Neural crest cell (in vitro differentiated cells): ENCODE measurements at places on chromosomes 5 and 9. TPM values are rescaled to one million over a fixed set of nuclear protein-coding genes. Genes with fewer than 3 reads are reported as not detected.

- H3K27me3 ChIP-seq = no peaks in the 10 kb centered on the region
- H3K4me1 ChIP-seq = peaks cover 15% of the 10 kb centered on the region
- H3K27ac ChIP-seq = no peak overlapping the region
- peaks cover 3% of the 10 kb centered on the region for H3K36me3 ChIP-seq
These were observed 249.7 kb downstream of the ARHGAP26 start for GRCh38 chr5:143019614-143020515.

The HAPLN1 gene
- 0.75 and 1.4 TPM in 2 replicates for total RNA-seq

The ANP32B gene
- total RNA-seq = 220 and 235 TPM in 2 replicates

DNA sequence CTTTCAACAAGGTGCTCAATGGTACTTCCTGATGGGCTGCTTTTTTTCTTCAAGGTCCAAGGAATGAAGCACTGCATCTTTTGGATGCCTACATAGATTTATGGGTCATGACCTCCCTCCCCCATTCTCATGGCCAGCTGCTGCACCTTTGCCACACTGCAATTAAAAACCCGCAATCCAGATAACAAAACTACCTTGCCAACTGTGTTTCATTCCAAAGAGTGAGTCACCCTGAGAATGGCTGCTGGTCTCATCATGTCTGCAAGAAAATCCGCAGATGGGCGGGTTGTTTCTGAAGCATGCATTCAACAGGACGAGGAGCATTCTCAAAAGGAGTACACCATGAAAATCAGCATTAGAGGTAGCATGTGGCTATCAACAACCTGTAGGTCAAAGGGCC, 139.8 kb downstream of the ELAVL2 start:
- DNase-seq = no peak
- no peak overlapping the region for H3K27ac ChIP-seq
- H3K27me3 ChIP-seq = peaks cover 3% of the 10 kb centered on the region
- H3K4me1 ChIP-seq = peaks cover 27% of the 10 kb centered on the region
- H3K4me3 ChIP-seq = no peak overlapping the region
- peaks cover 2% of the 10 kb centered on the region for H3K36me3 ChIP-seq

GRCh38 chr9:79535534-79535933, 36.2 kb upstream of the TLE4 start:
- DNase-seq = no peak
- H3K4me3 ChIP-seq = no peak overlapping the region
- H3K4me1 ChIP-seq = no peaks in the 10 kb centered on the region
- H3K36me3 ChIP-seq = no peaks in the 10 kb centered on the region

- no peak overlapping the region for H3K4me3 ChIP-seq
- H3K27ac ChIP-seq = peak overlapping the region; percentile 47
- H3K36me3 ChIP-seq = peaks cover 2% of the 10 kb centered on the region
- DNase-seq = no peak
These were observed 13.4 kb upstream of the SMIM32 start for GRCh38 chr5:136206361-136206760.

The CCL27 gene
- total RNA-seq = 0.86 TPM in 1 of 2 replicates, not detected in the other

- H3K27me3 ChIP-seq = no peaks in the 10 kb centered on the region
- peaks cover 34% of the 10 kb centered on the region for H3K4me1 ChIP-seq
These were observed at the start of gene NDST1 for GRCh38 chr5:150507474-150508276. TSS of gene NDST1 (plus strand) at chr5:150508131. CDS start at chr5:150521255, 13,124 bp downstream.

DNA sequence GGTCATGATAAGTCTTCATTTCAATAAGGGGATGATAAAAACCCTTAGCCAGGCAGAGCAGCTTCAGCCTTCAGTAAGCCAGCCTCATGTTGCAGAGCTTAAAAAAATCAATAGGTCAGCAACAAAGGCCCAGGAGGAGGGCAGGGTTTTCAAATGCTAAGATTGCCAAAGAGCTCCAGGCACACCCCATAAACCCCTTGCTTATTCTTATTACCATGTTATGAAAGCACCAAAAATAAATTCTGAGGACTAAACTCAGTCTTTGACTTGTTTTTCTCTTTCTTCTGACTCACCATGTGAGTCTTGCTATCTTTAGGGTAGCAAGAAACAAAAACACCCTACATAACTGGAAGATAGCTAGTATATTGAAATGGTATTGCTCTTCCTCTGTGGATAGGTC, 317.1 kb downstream of the KCTD16 start:
- H3K27me3 ChIP-seq = no peaks in the 10 kb centered on the region
- peaks cover 3% of the 10 kb centered on the region for H3K36me3 ChIP-seq
- no peak overlapping the region for H3K27ac ChIP-seq

The SYK gene
- total RNA-seq = 0.98 and 1.4 TPM in 2 replicates

The C9orf50 gene
- total RNA-seq = 0.26 and 0.27 TPM in 2 replicates

GRCh38 chr5:68285851-68286611, 70.5 kb downstream of the PIK3R1 start:
- H3K27me3 ChIP-seq = no peaks in the 10 kb centered on the region
- H3K27ac ChIP-seq = no peak overlapping the region
- H3K4me1 ChIP-seq = peaks cover 55% of the 10 kb centered on the region
- H3K36me3 ChIP-seq = peaks cover 1% of the 10 kb centered on the region

The CLTB gene
- 31.6 and 36.0 TPM in 2 replicates for total RNA-seq

DNA sequence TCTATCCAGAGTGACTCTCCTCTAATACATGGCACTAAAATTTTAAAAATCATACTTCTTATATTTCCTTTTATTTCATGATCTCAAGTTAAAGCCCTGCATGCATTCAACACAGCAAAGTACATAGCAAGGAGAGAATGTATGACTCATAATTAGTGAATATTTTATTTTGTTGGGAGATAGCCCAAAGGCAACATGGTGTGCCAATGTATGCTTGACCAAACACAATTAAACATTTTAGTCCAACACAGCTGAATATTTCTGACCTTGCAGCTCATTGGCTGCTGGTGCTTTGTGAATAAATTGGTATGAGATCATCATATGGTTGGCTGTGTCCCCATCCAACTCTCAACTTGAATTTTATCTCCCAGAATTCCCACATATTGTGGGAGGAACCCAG, 103.5 kb downstream of the NPR3 start:
- H3K36me3 ChIP-seq = peaks cover 2% of the 10 kb centered on the region
- no peaks in the 10 kb centered on the region for H3K4me1 ChIP-seq
- DNase-seq = no peak
- no peak overlapping the region for H3K4me3 ChIP-seq
- H3K27me3 ChIP-seq = no peaks in the 10 kb centered on the region

DNA sequence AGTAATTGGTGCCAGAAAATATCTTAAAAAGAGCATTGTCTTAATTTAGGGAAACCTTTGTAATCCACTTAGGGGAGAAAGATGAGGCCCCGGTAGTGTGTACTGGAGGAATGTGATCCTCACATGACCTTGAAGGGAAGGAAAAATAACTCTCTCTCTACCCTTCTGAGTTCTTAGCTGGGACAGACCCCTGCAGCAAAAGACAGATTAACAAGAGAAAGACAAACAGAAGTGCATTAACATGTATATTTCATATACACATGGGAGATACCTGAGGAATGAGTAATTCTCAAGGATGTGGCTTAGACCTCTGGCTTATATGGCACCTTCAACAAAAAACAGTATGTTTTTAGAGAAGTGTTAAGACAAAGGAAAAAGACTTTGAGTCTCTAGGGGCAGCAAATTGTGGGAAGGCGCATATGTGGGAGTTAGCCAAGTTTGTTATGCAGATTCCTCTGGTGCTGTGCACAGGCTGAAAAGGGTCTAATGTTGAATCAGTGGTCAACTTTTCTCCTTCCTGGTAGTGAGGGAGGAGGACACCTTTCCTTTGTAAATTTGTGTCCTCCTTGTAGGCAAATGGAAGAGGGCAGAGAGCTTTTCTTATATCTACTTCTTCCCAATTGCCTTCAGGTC, 138.8 kb downstream of the LRRC70 start:
- H3K27ac ChIP-seq = no peak overlapping the region
- H3K4me1 ChIP-seq = peaks cover 31% of the 10 kb centered on the region
- H3K27me3 ChIP-seq = no peaks in the 10 kb centered on the region
- DNase-seq = no peak

DNA sequence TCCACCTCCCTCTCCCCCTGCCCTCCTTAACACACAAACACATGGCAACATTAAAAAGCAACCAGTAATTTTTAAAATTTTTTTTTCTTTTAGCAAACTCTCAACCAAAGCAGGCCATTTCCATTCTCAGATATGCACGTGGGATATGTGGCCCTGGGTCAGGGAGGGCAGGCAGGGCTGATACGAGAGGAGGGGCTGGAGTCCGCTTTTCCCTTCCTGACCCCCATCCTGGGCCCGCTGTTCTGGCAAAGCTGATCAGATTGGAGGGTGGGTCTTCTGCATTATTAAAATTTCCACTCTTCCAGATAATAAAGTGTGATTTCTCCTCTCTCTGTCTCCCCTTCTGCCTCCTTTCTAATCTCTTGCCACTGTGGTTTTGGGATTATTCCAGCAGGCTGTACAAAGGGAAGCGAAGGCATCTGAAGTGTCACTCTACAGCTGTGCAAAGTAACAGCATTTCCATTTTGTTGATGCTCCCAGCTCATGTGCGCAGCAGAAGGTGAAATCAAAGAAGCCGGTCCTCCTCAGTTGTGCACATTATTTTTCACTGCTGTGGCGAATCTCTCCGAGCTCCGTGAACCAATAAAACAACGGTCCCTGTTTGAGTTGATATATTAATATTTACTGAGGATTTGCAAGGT, 12.0 kb downstream of the IRX1 start:
- peaks cover 2% of the 10 kb centered on the region for H3K36me3 ChIP-seq
- H3K27me3 ChIP-seq = peaks cover 34% of the 10 kb centered on the region
- DNase-seq = no peak
- H3K4me3 ChIP-seq = no peak overlapping the region

GRCh38 chr9:89533411-89534095, 35.6 kb upstream of the SEMA4D start:
- DNase-seq = no peak
- no peaks in the 10 kb centered on the region for H3K27me3 ChIP-seq
- H3K27ac ChIP-seq = no peak overlapping the region

GRCh38 chr5:107917983-107918382, 247.2 kb upstream of the EFNA5 start:
- H3K4me3 ChIP-seq = no peak overlapping the region
- no peaks in the 10 kb centered on the region for H3K27me3 ChIP-seq
- H3K27ac ChIP-seq = no peak overlapping the region
- H3K36me3 ChIP-seq = no peaks in the 10 kb centered on the region
- DNase-seq = no peak
- no peaks in the 10 kb centered on the region for H3K4me1 ChIP-seq

DNA sequence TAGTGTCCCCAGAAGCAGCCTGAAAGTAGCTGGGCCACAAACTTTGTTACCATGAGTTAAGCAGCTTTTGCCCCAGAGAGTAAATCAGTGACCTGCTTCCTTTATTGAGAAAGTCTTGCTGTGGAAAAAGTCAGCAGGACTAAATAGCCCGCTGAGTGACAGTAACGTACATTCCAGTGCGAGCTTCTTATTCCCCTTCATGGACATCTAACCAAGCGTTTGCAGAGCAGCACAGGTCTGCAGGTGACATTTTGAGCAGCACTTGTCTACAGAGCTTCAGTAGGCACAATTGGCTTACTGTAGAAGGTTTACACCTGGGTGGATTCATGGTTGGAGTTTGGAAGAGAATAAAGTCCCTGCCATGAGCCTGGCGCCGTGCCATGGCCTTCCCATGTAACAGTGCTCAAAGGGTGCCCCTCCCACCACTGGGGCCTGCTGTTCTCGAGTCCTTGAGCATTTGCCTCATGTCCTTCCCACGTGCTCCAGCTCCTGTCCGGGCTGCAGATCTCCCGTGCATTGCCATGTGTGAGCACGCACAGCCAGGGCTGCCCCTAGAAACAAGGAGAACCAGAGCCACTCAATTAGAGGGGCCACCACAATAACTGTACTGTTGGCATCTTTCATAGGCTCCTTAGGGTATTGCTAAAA, 41.3 kb upstream of the GRHPR start:
- H3K27ac ChIP-seq = no peak overlapping the region
- H3K27me3 ChIP-seq = no peaks in the 10 kb centered on the region
- no peak overlapping the region for H3K4me3 ChIP-seq
- H3K4me1 ChIP-seq = peaks cover 9% of the 10 kb centered on the region
- H3K36me3 ChIP-seq = peaks cover 6% of the 10 kb centered on the region

- no peak for DNase-seq
- no peak overlapping the region for H3K27ac ChIP-seq
- peaks cover 25% of the 10 kb centered on the region for H3K4me1 ChIP-seq
- H3K4me3 ChIP-seq = no peak overlapping the region
These were observed 71.0 kb downstream of the COL23A1 start for GRCh38 chr5:178519155-178519554.

DNA sequence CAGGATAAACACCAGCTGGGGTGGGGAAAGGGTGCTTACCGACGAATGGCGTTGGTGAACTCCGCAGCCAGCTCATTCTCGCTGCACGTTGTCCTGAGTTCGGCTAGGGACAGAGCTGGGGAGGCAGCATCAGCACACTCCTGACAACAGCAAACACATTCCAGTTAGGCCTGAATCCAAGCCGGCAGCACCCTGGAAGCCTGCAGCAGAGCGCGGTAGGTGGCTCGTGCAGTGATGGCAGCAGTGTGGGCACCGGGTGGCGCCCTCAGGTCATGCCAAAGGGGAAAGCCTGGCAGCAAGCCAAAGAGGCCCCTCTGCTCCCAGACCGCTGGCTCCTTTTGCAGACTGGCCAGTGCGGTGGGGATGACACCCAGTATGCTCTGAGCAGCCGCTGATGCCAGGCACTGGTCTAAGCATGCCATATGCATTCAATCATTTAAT, 66.9 kb downstream of the DCP2 start:
- H3K4me3 ChIP-seq = no peak overlapping the region
- H3K27me3 ChIP-seq = no peaks in the 10 kb centered on the region
- peaks cover 32% of the 10 kb centered on the region for H3K4me1 ChIP-seq

- peaks cover 5% of the 10 kb centered on the region for H3K36me3 ChIP-seq
- H3K27me3 ChIP-seq = no peaks in the 10 kb centered on the region
- H3K27ac ChIP-seq = peak overlapping the region; percentile 50
- no peak overlapping the region for H3K4me3 ChIP-seq
- DNase-seq = no peak
- H3K4me1 ChIP-seq = peaks cover 38% of the 10 kb centered on the region
These were observed 86.3 kb downstream of the STK10 start for GRCh38 chr5:172101547-172102217.

DNA sequence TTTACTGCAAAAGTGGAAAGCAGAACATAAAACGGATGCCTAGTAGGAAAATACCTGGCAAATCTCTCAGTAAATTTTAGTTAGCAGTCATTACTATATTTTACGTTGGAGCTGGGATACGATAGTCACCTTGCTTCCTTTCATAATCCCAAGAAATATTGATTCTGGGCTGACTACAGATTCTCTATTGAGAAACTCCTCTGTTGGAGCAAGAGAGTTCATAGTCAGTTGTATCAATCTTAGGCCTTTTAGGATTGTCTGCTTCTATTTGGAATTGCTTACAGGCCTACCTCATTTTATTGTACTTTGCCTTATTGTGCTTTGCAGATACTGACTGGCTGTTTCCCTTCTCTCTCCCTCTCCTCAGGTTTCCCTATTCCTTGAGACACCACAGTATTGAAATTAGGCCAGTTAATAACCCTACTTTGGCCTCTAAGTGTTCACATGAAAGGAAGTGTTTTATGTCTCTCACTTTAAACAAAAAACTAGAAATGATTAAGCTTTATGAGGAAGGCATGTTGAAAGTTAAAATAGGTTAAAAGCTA, 233.7 kb upstream of the TARS1 start:
- no peaks in the 10 kb centered on the region for H3K36me3 ChIP-seq
- H3K27me3 ChIP-seq = no peaks in the 10 kb centered on the region
- H3K4me1 ChIP-seq = no peaks in the 10 kb centered on the region
- DNase-seq = no peak
- H3K4me3 ChIP-seq = no peak overlapping the region
- H3K27ac ChIP-seq = peak overlapping the region; percentile 8
